Stimulated activated CD4-positive, alpha-beta T cell treated with anti-CD3 and anti-CD28 coated beads, Interleukin-1b, Interleukin-23, amount 100 ng/mL, for 48 hours (primary cell): ENCODE measurements at places on chromosomes 11 and 22.

DNA sequence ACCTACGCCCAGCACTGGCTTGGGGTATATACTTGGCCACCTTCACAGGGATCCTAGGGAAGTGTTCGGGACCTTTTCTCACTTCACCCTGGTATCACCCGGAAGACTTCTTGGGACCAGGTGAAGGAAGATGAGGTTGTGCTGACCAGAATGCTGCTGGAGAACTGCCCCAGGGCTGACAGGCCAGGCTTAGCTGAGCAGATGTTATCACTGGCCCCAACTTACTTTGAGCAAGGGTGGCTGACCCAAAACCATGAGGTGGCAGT, 4.5 kb downstream of the FTH1 start:
- no peak for DNase-seq

DNA sequence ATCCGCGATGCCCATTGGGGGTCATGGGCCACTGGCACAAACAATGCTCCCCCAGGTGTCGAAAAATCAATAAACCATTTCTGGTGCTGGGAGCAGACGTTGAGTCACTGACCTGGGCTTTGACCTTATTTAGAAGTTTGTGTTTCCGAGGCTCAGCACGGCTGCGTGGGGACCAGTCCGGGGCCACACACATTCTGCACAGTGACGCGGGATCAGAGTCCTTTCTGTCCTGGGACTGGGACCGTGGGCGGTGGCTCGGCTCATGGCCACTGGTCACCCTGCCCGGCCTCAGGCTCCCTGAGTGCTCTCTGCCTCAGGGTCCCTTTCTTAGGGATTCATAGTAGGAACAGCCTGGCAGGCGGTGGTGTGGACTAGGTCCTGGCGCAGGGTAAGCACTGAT, 1266.0 kb downstream of the BRD1 start:
- DNase-seq: no peak

DNA sequence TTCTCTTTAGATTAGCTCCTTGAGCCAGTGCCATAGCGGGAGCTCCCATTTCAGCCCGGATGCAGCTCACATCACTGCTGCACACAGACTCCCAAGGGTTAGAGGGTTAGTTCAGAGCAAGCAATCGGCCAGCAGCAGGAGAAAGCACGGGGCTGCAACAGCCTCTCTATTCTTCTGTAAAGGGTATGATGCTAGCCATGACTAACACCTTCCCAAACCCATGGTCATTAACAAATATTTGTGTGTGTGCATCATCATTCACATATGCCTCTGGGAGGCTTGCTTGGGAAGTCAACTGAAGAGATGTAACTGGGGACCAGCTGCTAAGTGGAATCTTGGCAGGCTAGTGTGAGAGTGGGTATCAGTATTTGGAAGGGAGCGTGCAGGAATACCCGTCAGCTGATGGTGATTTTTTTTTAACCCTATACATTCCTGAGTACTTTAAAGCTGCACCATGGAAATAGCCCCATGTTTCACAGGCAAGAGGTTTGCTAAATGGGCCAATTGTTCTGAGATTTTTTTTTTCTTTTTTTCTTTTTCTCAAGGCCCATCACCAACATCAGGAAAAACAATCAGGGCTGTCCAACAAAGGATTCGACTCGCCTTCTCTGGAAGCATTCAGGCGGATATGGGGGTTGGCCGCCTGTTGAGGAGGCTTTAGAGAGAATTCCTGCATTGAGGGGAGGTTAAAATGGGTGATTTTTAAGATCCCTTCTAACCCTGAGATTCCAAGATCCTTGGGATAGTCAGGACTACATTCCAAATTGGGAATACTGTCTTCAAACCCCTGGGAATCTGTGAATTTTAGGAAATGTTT, 33.2 kb upstream of the CCDC89 start:
- DNase-seq: no peak

- DNase-seq: no peak
These were observed at the start of gene CASP5 for GRCh38 chr11:105023003-105023402. TSS of gene CASP5 (minus strand) at chr11:105023168. CDS start at chr11:105023136, 32 bp downstream.

DNA sequence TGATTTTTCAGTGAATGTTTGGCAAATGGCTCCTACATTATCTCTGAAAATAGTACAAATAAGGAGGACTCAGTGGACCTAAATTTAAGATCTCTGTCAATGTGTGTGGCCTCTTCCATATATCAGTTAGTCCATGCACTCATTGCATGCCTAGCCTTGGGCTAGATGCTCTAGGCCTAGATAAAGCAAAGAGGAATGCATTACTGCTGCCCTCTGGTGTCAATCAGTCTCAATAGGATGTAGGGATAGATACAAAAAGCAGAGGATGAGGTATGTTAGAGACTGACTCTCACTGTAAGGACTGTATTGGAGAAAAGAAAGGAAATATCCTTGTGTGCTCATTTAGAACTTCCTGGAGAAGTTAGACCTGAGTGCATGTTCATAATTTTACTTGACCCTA, 42.0 kb downstream of the MS4A2 start:
- DNase-seq: no peak

- no peak for DNase-seq
These were observed 68.8 kb downstream of the RTL6 start for GRCh38 chr22:44428941-44429830.

- DNase-seq: no peak
These were observed 254.4 kb downstream of the BRD1 start for GRCh38 chr22:49573109-49573765.

- DNase-seq: peak; percentile 53
These were observed 33.8 kb downstream of the ZNF202 start for GRCh38 chr11:123707606-123708205.

DNA sequence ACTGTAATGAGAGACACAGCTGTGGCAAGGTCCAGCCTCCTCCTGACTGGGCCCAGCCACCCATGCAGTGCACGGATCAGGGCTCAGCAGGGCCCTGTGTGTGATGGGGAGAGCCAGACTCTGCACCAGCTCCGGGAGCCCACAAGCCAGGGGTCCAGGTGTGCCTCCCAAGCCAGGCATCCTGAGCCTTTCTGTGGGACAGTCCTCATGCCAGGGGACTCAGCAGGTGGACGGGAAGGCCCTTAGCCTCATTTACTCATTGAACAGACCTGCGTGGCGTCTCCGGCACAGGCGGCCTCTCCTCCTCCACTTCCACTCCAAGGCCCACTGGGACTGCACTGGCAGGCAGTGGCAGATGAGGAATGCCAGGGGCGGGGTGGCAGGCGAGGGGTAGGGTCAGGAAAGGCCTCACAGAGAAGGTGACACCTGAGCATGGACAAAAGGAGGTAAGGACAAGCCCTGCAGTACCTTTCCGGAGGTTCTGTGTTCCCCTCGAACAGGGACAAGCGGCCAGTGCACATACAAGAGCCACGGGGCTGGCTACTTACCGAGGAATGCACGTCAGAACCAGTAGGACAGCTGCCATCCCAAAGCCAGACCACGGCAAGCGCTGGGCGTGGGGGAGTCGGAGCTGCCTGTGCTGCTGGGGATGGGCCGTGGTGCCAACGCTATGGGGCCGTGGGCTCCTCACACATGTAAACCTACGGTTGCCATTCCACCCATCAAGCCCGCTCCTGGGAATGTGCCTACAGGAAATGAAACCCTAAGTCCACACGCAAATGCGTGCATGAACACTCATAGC, 52.7 kb downstream of the IGF2 start:
- peak; percentile 0 for DNase-seq

DNA sequence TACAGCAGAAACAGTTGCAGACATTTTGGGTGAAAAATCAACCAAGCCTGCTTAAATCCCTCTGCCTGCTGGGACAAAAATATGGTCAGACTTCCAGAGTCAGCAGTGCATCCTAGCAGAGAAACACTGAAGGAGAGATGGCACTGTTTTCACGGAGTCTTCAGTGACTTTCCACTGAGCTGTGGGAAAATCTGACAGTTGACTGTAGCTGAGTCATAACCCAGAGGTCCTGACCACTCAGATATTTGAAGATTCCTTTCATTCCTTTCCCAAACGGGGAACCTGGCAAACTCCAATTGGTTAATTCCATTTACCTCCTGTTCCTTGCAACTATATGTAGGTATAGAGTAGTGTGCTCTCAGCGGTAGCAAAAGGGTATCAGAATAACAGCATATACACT, 20.9 kb upstream of the UPB1 start:
- no peak for DNase-seq

DNA sequence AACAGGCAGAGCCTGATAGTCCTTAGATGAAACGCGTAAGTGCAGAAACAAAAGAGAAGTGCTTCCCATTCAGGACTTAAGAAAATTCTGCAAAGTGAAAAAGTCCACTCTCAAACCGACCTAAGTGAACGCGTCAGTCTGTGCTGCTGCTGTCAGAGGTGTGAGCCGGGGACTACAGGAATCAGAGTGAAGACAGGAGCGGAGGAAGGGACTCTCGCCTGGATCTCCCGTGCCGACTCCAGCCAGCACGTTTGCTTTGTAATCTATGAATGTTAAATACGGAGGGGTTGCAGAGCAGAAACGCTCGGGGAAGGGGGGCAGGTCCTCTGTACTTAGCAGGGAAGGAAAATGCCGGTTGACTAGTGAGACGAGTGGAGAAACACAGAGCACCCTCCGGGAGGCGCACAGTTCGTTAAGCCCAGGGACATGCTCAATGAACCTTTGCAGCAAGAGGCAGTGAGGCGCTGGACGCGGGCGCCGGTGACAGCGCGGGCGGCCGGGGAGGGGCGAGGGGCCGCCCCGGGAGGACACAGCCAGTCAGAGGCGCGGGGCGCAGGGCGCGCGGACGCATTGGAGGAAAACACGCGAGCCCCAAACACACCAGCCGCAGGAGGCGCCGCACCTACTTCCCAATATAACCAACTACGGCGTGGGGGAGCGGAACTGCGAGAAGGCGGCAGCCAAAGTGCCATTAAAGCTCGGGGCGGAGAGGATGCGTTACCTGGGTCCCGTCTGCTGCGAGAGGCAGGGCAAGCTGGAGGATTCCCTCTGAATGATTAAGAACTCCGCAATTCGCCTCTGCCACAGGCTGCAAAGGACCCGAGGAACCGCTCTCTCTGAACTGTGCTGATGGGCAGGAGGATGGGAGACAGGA, at the start of gene CNTN5:
TSS of gene CNTN5 (plus strand) at position 598 of the 874 bp plus-strand sequence.
- peak; percentile 6 for DNase-seq

DNA sequence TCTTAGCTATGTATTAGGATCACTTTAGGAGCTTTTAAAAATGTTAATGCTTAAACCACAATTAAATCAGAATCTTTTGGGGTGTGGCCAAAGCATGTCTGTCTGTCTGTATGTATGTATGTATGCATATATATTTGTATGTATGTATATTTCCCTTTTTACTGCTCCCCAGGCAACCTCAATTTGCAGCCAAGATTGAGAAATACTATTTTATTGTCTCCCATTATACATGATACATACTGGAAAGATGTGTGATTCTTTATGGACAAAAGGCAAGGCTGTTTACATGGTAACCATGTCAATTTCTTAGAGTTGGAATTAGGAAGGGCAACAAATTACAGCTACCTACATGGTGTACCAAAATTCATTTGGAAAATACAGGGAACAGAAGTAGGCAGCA, 783.6 kb downstream of the ETS1 start:
- DNase-seq: no peak

DNA sequence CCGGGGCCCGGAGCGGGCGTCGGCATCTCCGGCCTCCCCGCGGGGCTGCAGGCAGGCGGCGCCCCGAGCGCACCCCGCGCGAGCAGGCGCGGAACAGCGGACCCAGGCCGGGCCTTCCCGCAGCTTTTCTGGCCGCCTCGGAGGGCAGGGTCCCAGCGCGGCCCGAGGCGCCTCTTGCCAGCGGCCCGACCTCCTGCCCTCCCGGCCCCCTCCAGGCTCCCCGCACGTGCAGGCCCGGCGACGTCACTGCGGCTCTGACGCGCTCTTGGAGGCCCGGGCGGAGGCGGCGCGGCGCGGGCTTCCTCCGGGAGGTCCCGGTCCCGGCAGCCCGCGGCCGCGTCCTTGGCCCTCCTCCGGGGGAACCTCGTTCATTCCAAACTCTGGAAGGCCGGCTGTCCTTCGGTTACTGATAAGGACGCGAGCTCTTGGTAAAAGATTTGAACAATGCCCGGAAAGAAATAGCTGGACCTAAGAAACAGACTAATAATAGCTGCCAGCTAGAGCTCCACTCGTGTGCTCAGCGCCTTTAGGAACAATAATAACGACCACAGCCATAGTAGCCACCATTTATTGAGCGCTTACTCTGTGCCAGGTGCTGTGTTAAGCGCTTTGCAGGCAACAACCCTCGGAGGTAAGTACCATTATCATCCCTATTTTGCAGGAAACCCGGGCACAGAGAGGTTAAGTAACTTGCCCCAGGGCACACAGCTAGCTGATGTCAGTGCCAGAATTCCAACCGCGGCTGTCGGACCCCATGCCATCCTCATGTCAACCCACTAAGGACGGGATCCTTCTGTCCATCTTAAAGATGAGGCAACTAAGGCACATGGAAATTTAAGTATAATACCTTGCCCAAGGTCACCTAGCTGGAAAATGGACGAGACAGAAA, 39.1 kb upstream of the CREB3L1 start:
- peak; percentile 65 for DNase-seq

DNA sequence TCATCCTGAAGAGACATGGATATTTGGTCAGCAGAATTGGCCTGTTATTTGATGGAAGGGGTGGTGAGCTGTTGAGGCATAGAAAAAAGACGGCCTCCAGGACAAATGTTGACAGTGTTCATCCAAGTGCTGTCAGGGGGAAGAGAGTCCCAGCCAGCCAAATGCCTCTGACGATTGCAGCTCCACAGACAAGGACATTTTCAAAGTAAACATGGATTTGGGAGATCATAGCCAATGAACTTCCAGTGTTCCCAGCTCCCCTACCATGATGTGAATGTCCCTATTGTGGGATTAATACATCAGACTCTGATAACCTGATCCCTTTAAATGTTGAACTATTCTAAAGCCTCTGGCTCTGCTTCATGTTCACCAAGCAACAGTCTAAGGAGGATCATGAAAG, 31.2 kb upstream of the PSMA1 start:
- no peak for DNase-seq
